Activated T-cell treated with anti-CD3 and anti-CD28 coated beads for 48 hours (primary cell): ENCODE measurements at places on chromosomes 2 and 18.
A peak's percentile ranks its signal among the peaks of the same experiment; 100 is the strongest.

DNA sequence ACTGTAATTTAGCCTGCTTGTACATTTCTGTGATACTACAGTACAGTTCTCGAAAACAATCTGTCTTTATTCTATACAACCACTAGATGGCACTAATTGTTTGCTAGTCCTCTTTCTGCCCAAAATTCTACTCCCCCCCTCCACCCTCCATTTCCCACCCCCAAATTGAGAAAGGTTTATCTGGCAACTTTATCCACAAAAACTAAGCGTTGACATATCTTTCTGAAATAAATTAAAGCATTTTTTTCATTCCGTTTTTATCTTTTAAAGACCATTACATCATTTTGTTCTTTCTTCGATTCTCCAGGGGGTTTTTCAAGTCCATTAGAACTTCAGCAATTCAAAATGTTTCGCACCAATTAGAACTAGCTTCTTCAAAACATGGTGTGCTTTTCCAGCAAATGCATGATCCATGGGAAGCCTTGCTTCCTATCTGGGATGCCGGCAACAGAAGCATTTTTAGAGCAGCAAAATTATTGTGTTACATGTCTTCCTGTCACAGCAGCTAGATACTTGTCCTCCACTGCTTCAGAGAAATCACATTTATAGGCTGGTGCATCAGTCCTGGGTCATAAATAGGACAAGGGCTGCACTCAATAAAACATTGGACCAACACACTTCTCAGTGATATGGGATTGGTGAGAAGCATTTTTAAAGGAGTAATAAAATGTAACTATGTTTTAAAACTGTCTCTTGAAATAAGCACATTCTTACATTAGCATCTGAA lies 241.3 kb downstream of the PAX3 start:
- DNase-seq: no peak

DNA sequence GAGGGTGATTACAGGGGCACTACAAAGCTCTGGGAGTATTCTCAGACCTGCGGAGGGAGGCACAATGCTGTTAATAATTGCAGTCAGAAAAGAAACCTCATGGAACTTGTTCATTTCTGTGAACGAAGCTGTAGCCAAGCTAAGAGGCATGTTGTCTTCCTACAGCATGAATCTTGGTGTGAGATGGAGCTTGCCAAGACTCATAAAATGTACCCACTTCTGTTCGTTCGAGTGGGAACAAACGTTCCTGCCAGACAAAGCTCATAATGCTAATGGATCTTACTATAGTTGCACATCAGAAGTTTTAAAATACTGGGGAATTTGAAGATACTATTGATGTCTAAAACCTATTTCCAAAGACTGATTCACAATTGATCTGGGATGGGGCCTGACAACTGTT lies 489.1 kb downstream of the ZEB2 start:
- DNase-seq: no peak

- DNase-seq: no peak
These were observed 20.4 kb downstream of the GALNT3 start for GRCh38 chr2:165773684-165774083.

DNA sequence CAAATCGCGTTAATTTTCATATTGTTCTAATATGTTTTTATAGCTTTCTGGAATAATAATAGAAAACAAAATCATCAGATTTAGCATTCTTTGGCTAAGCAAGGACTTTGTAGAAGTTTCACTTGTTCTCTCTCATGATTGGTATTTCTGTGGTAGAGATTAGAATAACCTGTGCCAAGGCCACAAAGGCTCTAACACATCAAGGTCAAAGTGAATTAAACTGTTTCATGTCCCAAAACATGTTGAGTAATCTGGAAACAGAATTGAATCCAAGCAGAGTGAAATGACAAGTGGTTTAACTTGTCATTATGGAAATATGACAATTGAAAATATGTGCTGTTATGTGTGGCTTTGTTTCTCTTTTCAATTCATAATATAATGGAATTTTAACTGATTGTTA lies 617.4 kb downstream of the CCDC85A start:
- DNase-seq: no peak

DNA sequence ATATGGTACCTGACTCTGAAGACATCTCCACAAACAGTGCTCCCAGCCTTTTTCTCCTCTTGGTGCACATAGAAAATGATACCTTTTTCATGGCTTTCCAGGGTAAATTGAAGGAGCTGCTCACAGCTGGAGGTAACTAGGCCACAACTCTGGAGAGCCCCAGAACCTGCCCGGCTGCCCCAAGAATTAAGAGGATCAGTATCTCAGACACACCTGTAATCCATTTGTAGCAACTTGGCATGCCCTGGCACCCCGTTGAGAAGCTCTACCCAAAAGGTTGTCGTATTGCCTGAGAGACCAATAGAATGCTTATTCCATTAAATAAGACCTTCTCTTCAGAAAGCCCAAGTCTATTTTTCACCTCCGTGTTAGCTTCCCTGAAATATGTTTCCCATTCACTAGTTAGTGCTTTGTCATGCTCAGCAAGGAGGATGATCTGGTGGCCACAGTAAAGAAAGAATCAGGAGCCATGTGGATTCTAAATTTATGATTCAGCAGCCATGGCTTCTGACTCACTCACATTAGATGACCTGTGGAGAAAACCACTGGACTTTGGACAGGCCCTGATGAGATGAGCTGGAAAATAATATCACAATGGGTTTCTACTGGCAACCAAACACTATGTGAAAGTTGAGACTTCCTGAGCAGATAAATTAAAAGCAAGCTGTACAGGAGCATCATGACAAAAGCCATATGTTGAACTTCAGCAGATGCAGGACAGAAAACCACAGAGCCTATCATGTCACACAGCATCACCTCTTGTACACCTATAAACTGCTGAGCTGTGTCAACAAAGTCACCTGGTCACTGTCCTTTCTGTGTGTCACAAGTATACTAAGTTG lies 253.3 kb upstream of the OSR1 start:
- no peak for DNase-seq

- peak; percentile 58 for DNase-seq
These were observed 9.4 kb upstream of the CRYBA2 start for GRCh38 chr2:219002395-219003266.

DNA sequence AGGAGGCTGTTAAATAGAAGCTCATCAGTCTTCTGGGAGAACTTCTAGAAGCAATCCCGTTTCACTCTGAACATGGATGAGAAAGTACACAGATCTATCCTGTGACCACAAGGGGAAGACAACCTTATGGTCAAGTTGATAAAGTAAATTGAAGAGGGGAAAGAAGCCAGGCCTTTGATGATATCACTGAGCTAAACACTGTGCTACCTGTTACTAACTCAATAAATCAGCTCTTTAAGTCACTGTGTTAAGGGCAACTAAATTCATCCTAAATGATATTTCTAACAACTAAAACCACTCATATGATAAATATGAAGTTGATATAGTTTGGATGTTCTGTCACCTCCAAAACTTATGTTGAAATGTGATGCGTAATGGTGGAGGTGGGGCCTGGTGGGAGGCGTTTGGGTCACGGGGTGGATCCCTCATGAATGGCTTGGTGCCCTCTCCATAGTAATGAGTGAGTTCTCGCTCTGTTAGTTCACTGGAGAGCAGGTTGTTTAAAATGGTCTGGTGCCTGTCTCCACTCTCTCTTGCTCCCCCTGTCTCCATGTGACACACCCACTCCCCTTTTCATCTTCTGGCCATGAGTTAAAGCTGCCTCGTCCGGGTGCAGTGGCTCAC lies 23.6 kb downstream of the OLA1 start:
- DNase-seq: no peak

DNA sequence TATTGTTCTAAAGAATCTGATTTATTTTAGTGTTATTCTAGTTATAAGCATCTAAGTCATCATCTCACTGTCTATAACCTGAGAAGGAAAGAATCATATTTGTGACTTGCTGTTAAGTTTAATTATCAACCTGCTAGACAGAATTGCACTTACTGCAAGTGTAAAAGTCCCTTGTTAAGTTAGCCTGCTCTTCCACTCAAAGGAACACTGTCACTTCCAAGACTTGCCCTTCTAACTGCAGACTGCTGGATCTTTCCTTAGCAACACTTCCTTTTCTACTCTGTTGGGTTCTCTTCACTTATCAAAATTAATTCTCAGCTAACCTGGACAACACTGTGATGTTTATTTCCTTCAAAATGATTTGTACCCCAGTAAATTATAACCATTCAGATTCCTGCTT lies 323.2 kb upstream of the TFPI start:
- DNase-seq: no peak

DNA sequence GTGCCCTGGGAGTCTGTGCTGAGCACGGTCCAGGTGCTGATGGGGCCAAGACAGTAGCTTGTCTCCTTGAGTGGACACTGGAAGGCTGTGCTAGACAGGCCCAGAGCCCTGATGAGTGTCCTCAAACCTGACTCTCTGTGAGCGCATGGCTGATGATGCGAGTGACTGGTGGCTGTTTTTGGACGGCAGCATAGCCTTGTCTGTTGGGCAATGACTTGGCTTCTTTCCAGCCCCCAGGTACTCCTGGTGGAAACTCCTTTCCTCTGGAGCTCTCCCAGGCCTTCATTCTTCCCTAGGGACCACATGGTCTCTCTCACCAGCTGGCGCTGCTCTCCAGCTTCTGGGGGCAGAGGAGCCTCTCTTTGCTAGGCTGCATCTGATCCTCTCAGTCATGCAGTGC lies 207.6 kb upstream of the SMIM21 start:
- DNase-seq: no peak

GRCh38 chr2:136257893-136258292 lies 139.9 kb upstream of the CXCR4 start:
- DNase-seq: no peak
